NCI-H774 (cell line): ENCODE measurements at places on chromosomes 4 and X.

DNA sequence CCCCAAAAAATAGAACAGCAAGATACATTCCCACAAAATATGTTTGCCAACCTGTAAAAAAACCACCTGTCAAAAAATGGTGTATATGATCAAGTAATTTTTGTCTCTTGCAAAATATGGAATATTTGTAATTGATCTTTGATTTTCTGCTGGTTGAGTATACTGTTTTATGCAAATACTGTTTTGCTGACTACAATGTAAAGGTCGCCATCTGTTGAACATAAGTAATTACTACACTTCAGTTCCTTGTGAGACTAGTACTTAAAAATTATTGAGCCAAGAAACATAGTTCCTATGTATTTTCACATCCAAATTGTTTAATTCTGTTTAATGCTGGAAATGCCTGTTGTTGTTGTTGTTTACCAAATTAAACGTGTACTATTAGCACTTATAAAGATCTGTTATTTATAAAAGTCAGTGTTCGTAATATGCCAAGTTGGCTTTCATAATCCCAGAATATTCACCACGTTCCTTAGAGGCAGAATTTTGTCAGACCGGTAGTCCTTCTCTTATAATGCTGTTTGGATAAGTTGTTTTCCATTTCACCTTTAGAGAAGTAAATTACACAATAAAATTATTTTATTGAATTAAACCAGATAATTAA, 144.2 kb downstream of the PDLIM5 start:
- DNase-seq: no peak

DNA sequence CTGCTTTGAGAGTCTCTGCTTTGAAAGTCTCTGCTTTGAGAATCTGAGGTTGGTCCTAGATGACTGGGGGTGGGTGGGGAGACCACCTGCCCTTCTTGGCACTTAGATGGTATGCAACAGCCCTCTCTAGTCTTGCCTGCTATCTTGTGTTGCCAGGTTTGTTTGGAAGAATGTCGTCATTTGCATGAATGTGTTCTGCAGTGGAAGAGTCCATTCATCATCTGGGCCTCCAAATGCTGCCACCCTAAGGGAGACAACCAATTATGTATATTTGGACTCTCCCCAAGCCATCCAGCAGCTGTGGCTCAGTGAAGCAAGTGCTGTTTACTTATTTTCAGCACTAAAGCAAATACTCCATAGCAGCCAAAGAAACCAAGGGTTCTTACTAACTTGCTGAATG, 44.6 kb upstream of the TRPC5OS start:
- peak; percentile 70 for DNase-seq

DNA sequence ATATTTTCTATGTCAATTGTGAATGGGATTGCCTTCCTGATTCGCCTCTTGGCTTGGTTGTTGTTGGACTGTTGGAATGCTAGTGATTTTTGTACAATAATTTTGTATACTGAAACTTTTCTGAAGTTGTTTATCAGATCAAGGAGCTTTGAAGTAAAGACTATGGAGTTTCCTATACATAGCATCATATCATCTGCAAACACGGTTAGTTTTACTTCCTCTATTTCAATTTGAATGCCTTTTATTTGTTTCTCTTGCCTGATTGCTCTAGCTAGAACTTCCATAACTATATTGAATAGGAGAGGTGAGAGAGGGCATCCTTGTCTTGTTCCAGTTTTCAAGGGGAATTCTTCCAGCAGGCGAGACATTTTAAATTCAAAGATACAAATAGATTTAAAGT, 226.5 kb downstream of the FBXO8 start:
- DNase-seq: no peak

- no peak for DNase-seq
These were observed 426.3 kb upstream of the FAM241A start for GRCh38 chr4:111718763-111719559.

GRCh38 chr4:21011106-21011505, 310.8 kb downstream of the PACRGL start:
- DNase-seq: no peak

GRCh38 chr4:54066088-54066415, 1.6 kb upstream of the CHIC2 start:
- no peak for DNase-seq

- DNase-seq: no peak
These were observed 38.2 kb downstream of the MAGED1 start for GRCh38 chrX:51931566-51932150.

GRCh38 chr4:138663883-138664282, 351.7 kb upstream of the NOCT start:
- DNase-seq: no peak

- no peak for DNase-seq
These were observed 22.2 kb downstream of the PDGFC start for GRCh38 chr4:156949373-156949814.

DNA sequence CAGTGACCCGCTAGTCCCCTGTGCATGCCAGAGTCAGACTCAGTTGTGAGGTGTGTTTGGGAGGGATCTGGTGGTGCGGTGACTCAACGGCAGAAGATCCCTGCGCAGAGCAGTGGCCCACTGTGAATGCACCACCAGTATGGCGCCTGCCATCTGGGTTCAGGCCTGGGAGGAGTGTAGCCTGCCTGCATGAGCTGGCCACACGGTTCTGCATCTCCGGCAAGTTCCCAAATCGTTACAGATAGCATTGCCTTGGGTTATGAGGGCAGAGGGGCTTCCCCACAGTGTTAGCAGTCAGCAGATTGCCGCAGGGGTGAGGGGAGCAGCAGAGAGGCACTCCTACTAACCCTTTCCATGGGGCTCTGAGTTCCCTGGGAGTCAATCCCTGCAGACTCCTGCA, 629.6 kb downstream of the TLL1 start:
- no peak for DNase-seq

- DNase-seq: no peak
These were observed 5.5 kb upstream of the SLC9B1 start for GRCh38 chr4:103024996-103025395.

DNA sequence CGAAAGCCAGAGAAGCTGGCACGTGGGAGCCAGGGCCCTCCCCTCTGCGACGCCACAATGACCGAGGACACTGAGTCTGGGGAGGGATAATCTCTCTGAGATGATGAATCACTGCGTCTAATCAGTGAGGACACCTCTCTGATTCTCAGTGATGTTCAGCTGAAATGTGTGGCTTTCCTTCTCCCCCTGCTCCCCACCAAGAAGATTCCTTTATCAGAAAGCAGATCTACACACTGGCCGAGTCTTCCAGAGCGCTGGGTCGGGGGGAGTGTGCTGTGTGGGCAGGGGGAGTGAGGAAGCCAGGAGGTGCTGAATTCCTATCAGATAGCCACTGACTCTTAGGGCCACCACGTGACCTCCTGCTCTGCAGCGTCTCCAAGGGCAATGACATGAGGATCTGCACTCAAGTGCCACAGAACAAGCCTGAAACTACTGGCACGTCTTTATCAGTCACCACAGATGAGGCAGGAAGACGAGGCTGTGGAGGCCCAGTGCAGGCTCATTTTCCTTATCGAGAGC, 89.2 kb downstream of the GATB start:
- no peak for DNase-seq
